ENCODE measurements at places on chromosomes 2 and 18.

DNA sequence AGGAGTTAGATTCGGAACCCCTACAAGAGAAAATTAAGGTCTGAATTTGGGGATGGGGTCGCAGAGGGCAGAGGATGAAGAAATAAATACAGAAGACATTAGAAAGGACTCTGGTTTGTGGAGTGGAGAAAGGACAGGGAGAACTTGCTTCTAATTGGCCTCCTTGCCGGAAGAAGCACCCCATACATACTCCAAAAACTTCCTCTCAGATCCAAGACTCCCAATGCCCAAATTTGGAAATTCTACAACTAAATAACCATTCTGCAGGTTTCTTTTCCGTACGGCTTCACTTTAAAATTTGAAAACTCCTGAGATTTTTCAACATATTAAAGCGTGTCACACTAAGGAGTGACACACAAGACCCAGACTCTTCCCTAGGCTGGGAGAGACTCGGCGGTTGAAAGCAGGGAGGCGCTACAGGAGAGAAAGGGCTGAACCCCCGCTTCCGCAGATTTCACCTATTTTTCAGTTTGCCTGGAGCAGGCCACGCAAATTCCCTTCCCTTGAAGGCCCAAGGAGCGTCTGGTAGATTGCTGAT is 478 bp downstream of the CLHC1 start:
- DNase-seq: no peak

DNA sequence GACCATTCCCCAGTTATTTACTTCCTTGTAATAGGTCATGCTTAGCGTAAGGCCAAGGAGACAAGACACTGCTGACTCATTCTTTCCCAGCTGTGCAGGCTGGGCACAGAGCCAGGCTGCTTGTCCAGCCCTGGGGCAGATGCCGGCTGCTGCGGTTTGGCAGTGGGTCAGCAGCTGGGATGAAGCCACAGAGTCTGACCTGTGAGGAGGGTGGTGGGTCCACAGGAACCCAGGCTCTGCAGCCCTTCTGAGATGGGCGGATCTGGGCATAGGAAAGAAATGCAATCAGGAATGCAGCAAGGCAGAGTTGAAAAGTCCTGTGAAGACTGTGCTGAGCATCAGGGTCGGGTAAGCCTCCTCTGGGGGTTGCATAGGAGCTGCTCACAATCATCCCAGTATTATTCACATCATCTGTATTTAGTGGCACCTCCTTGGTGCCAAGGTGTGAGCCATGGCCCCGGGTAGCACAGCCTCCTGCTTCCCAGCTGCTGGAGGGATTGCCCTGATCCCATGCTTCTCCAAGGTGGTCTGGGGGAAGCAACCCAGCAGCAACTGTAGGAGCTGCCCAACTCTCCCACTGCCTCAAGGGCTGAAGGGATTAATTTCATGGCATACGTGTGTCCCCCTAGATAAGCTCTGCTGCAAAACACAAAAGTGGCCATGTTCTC is 139.0 kb downstream of the DDX1 start:
- DNase-seq: no peak

- no peak for DNase-seq
Measured at GRCh38 chr2:118333664-118334063, 245.4 kb downstream of the INSIG2 start.

DNA sequence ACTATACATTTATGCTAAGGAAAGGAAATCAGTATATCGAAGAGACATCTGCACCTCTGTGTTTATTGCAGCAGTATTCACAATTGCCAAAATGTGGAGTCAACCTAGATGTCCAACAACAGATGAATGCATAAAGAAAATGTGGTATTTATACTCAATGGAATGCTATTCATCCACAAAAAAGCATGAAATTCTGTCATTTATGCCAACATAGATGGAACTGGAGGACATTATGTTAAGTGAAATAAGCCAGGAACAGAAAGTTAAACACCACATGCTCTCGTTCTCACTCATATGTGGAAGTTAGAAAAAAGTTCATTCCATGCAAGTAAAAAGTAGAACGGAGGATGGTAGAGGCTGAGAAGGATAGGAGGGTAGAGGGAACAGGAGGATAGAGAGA is 59.5 kb downstream of the TWSG1 start:
- DNase-seq: no peak

DNA sequence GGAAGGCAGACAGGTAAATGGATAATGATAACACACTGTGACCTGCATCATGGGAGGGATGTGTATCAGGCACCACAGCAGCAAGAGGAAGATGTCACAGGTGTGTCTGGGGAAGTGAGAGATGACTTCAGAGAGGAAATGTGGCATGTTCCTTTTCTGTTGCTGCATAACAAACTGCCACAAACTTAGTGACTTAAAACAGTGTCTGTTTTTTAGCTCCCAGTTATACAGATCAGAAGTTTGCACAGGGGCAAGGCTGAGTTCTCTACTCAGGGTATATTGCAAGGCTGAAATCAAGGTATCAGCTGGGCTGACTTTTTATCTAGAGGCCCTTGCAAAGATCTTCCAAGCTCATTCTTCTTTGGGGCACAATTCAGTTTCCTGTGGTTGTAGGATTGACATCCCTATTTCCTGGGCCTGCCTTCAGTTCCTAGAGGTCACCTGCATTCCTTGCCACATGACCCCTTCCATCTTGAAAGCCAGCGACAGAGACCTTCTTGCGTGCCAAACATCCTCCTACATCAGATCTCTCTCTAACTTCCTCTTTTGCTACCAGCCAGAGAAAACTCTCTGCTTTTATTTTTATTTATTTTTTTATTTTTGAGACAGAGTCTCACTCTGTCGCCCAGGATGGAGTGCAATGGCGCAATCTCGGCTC is 2.1 kb upstream of the MAP3K2 start:
- no peak for DNase-seq

GRCh38 chr2:14626873-14627272 is 5.6 kb upstream of the LRATD1 start:
- no peak for DNase-seq

- DNase-seq: no peak
Measured at GRCh38 chr18:2971741-2972552, 41.0 kb downstream of the LPIN2 start.

- no peak for DNase-seq
Measured at GRCh38 chr2:143001501-143001900, 124.0 kb downstream of the KYNU start.

DNA sequence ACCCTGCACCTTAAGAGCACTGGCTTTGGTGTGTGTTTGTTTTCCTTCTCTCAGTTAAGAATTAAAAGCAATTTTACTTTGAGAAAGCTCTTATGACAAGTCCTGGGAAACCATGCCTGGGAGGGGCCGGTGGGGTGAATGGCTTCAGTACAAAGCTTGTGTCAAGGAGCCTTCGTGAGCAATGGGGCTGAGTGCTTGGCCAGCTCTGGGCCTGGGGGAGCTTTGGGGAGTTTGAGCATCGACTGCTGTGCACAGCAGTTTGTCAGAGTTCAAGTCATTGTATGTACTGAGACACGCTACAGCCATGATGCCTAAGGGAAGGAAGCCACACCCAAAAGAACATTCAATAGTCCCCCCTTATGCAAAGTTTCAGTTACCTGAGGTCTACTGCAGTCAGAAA is 75.8 kb downstream of the ARHGEF4 start:
- DNase-seq: no peak
